ENCODE measurements at places on chromosomes 7 and 10.
A peak's percentile ranks its signal among the peaks of the same experiment; 100 is the strongest.

- peak; percentile 74 for DNase-seq
These were observed 31.1 kb downstream of the PCGF5 start for GRCh38 chr10:91251430-91252056.

GRCh38 chr7:35985126-35985754 is 167.8 kb upstream of the EEPD1 start:
- DNase-seq, result peak; percentile 73

DNA sequence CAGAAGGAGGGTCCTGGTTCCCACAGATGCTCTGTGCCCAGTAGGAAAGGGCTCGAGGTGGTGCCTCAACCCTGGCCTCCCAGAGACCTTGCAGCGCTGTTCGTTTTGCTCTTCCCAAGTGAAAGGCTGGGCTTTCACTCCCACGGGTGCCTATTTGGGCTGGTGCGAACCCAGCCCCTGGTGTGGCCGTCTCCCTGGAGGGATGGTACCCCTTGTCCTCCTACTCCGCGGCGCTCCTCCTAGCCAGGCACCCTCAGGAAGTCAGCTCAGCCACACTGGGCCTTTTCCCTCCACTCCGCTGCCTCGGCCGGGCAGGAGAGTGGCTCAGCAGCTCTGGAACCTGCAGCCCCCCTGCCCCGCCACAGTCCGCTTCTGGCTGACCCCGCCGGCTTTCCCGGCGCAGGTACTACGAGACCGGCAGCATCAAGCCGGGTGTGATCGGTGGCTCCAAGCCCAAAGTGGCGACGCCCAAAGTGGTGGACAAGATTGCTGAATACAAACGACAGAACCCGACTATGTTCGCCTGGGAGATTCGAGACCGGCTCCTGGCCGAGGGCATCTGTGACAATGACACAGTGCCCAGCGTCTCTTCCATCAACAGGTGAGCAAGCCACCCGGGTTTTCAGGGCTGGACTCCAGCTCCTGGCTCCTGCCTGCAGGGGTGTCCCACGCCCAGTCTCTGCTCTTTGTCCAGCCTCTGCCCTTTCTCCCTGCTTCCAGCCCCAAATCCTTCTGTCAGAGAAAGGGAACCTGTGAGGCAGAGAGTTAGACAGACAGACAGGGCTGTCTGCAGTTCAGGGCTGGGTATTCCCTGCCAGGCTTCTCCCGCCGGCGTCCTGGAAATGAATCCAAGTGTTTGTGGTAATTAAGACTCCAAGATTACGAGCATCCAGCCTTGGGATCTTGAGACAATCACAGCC is 5.2 kb downstream of the PAX2 start:
- no peak for DNase-seq

GRCh38 chr10:86294346-86295265 is 72.0 kb downstream of the GRID1 start:
- DNase-seq, result no peak

DNA sequence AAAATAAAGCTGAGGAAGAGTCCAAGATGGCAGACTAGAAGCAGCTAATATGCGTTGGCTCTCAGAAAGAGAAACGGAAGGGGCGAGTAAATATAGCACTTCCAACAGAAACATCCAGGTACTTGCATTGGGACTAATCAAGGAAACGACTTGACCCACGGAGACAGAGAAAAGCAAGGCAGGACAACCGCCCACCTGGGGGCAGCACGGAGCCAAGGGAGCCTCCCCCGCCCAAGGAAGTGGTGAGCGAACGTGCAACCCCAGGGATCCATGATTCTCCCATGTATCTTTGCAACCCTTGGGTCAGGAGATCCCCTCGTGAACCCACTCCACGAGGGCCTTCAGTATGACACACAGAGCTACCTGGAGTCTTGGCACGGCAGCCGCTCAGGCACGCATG is 45.4 kb upstream of the GRM3 start:
- DNase-seq, result no peak

GRCh38 chr7:152006336-152006735 is 19.1 kb upstream of the GALNT11 start:
- DNase-seq, result no peak

DNA sequence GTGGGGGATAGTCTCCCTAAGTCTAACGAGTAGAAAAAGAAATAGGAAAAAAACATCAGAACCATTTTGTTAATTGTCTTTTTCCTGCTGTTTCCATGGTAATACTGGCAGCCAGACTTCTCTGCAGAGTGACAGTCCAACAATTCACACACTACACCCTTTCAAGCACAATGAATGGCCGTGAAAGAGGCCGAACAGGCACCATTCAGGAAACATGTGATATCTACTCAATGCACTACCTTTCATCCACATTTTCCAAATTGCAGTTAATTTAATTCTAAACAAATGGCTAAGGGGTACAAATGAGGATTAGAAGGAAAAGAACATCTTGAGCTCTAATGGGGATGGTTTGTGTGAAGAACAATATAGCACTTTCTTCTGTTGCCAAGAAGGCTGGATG is 358.5 kb upstream of the ANKRD30A start:
- DNase-seq, result no peak

DNA sequence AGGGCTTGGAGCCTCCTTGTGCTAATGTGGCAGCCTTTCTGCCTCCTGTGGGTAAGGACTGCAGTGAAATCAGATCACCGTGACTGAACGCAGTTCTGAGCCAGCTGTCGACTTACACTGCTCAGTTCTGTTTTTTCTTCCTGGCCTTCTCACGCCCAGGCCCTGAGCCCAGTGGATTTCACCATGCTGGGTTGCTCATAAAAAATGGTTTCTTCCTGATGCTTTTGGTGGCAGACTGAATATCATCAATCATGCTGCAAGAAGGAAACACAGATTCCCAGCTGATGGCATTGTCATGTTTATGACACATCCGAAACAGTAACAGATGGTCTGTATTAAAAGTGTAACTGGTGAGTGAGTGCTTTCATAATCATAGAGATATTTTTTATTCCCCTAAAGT is 389.6 kb downstream of the GALNT17 start:
- DNase-seq, result no peak

DNA sequence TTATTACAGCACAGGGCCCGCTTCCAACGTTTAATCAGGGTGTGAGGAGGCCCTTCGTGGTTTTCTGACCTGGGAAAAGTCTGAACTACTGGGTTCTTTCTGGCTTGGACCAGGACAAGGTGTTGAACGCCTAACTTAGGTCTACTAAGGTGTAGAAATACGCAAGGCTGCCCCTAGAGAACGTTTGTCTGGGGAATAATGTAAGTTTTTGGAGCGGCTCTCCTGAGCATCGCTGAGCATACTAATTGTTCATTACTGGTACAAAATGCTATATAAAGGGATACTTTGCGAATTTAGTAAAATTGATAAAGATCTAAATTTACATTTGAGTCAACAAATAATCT is 32.4 kb upstream of the TOMM7 start:
- no peak for DNase-seq

DNA sequence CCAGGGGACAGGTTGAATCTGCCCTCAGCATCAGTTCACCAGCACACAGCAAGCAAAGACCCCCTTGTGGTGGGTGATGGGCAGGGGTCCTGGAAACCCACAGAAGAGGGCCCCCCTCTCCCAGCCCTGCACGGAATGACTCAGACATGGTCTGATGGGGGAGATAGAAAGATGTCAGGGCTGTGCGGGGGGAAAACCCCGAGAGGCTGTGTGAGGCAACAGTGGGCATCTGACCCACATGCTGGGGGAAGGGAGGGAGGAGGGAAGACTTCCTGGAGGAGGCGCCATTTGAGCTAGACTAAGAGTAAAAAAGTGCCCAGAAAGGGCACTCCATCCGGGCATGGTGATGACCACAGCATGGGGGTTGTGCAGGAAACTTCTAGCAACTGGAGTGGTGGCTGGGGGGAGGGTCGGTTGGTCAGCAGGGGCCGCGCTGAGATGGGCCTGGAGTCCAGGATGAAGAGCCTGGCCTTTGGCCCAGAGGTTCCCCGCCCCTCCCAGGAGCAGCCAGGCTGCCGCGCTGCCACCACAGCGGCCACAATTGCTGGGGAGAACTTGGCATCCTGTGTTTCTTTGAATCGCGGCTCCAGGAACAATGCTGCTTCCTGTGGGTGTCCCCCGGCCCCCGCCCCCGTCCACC is 2.5 kb downstream of the LFNG start:
- peak; percentile 39 for DNase-seq

DNA sequence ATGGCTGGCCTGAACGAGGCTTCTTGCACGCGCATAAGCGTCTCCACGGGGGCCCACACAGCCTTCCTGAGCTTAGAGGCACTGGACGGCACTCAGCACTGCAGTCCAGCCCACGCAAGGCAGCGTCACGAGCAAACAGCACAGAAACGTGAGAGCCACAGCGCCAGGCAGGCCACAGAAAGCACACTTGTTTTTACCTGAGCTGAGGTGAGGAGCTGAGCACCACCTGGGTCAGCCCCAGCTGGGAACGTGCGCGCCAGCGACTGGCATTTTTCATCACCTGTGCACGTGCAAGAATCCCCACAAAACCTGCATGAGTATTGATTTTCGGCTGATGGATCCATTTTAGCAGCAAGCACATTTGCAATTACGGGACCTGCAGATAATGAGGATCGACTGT is 26.7 kb downstream of the IQCE start:
- no peak for DNase-seq

GRCh38 chr10:17256627-17257026 is 28.6 kb downstream of the VIM start:
- no peak for DNase-seq

GRCh38 chr10:5608608-5609220 is 57.7 kb downstream of the ASB13 start:
- no peak for DNase-seq

DNA sequence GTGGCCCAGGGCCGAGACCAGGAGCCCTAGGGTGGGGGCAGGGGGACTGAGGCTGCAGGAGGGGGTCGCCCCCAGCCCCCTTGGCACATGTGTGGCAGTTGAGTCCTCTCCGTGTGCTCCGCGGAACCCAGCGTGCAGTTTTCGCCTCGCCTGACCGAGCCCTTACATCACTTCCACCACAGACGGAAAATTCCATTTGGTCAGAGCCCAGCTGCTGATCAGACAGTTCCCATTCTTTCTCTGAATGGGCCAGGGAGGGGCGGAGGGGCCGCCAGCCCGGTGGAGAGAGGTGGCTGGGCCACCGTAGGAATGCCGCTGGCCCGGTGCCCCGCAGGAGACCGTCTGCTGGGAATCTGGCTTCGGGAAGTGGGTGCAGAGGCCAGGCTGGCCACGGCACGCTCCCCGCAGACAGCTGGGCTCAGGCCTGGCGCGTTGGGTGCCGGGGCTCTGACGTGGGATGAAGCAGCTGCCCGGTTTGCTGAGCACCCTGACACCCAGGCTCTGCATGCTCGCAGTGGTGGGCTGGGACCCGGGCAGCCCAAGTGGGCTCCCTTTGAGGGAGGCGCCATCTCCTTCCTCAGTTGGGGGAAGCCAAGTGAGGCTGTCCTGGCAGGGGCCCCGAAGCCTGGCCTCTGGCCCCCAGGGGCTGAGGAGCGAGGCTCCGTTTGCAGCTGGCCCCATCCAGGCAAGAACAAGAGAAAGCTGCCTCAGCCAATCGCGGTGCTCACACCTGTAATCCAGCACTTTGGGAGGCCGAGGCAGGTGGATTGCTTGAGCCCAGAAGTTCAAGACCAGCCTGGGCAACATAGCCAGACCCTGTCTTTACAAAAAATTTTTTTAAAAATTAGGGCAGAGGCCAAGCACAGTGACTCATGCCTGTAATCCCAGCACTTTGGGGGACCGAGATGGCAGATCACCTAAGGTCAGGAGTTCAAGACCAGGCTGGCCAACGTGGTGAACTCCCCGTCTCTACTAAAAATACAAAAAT is 9.9 kb downstream of the TTYH3 start:
- no peak for DNase-seq

- no peak for DNase-seq
These were observed 964.7 kb downstream of the LRMDA start for GRCh38 chr10:76396134-76396533.

DNA sequence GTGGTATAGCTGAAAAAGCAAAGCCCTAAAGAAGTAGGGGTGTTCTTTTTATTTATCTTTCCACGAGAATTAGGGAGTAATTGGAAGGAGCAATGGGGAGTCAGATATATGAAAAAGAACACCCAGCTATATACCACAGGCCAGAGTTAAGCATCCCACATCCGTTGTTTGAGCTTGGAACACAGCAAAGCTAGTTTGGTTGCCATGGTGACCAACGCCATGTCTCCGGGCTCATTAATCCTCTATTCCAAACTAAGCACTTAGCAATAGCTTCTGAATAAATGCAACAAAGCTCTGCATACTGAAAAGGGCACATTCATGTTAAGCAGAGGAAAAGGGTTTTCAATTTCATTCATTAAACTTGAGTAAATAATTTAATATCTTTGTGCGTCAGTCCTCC is 23.5 kb downstream of the ASB4 start:
- no peak for DNase-seq

GRCh38 chr7:101362334-101363195 is at the start of gene COL26A1:
COL26A1 (plus strand) TSS chr7:101362875; CDS start chr7:101363033, 158 bp downstream.
- peak; percentile 7 for DNase-seq

DNA sequence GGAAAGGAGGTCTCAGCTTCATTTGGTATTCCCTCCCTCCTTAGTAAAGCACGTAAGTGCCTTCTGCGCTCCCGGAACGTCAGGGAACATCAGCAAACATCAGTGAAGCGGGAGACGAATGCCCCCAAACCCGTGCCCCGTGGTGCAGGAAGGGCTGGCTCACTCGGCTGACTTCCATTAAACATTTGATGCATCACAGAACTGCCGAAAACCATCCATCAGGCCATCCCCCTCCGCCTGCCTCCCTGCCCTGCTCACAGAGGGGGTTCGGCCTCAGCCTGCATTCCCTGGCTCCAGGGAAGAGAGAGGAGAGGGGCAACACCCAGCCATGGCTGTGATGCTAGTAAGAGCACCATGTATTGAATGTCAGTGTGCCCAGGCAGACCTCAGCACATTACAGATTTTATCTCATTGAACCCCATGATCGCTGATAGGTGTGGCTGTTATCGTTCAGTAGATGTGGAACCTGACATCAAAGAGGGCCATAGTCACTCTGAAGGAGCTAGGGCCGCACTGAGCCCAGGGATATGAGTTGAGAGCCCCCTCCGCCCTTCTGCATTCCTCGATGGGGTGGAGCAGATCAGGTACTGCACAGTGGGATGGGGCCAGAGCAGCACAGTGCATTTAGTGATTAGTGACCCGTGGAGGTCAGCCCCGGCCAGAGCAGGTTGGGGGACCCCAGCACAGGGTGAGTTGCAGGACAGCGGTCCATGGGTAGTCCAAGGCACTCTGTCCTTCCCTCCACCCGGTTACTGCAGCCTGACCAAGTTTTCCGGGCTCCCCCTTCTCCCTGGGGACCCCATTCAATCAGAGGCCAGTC is 146.4 kb downstream of the RPS24 start:
- DNase-seq, result no peak

DNA sequence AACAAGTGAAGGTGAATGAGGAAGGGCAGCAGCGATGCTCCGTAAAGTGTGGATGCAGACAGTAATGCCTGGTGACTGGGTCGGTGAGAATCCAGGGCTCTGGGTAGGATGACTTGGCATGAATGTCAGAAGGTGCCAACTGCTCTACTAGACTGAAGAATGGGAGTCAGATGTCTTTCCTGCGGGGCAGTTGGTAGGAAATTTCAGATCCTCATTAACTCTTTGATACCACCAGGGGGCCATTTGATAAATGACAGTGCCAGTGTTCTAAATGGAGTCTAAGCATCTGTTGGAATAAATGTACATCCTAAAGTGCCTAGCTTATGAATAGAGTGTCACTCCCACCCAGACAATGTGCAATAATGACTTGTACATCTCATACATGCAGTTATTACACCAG is 462.0 kb downstream of the GRM8 start:
- DNase-seq, result no peak

GRCh38 chr7:50651271-50651989 is 86.2 kb upstream of the DDC start:
- DNase-seq, result no peak

- DNase-seq, result no peak
These were observed 16.3 kb upstream of the RNF216 start for GRCh38 chr7:5797716-5798115.

- DNase-seq, result no peak
These were observed 74.7 kb downstream of the ABCA13 start for GRCh38 chr7:48245751-48246472.
